Cortex of kidney (tissue), 1 donor: ENCODE measurements at places on chromosomes 12 and 14.

- DNase-seq: no peak
Observed at GRCh38 chr14:63766611-63767010, 38.7 kb upstream of the SGPP1 start.

DNA sequence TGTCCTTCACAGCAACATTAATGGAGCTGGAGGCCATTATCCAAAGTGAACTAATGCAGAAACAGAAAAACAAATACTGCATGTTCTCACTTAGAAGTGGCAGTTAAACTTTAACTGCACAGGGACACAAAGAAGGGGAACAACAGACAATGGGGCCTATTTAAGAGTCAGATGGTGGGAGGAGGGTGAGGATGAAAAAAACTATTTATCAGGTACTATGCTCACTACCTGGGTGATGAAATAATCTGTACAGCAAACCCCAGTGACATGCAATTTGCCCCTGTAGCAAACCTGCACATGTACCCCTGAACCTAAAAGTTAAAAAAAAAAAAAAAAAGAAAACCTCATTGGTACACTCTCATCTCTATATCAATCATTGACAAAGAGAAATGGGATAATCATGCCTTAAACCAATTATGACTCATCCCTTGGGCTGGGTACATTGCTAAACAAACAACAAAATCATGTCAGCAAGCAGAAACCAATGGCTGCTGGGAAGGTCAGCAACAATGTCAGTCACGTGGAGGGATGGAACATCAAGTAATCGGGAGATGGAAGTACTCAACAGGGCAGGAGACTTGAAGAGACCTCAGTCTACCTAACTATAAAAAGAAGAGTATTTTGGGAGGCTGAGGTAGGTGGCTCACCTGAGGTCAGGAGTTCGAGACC lies 479.2 kb downstream of the RMST start:
- DNase-seq: no peak

DNA sequence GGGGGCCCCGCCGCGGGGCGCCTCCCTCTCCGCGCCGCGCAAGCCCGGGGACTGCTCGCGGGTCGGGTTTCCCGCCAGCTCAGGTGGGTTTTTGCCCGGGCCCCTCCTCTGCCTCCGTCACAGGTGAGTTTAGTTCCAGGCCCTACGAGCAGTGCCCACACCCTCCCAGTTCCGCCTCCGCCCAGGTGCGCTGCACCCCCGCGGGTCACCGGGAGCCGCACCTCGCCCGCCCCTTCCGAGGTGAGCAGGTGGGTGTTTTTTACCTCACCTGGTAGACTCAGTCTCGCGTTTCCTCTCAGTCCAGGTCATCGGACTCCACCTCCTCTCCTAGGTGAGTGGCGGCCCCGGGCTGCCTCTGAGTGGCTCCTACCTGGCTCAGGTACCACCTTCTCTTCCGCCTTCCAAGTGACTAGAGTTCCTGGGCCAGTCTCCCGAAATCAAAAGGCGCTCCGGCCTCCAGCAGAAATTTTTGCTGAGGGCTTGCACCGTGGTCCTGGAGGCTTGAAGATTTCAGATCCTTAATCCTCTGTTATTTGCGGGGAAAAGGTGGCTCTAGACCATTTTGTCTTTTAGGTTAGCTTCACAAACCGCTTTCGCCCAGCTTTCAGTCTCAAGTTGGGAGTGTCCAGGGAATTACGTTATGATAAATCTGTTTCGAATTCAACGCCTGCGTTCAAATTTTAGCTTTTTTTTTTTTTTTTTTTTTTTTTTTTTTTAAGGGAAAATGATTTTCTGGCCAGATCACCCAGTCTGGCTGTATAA lies at the start of gene TMEM30B:
Gene TMEM30B, minus strand, starts transcription at position 153 of the 762 bp plus-strand sequence. CDS start 191 bp downstream, outside the sequence.
- no peak for DNase-seq

- DNase-seq: no peak
Observed at GRCh38 chr14:76998910-76999309, 29.6 kb downstream of the IRF2BPL start.

- DNase-seq: no peak
Observed at GRCh38 chr12:25005376-25005775, 56.5 kb upstream of the BCAT1 start.

DNA sequence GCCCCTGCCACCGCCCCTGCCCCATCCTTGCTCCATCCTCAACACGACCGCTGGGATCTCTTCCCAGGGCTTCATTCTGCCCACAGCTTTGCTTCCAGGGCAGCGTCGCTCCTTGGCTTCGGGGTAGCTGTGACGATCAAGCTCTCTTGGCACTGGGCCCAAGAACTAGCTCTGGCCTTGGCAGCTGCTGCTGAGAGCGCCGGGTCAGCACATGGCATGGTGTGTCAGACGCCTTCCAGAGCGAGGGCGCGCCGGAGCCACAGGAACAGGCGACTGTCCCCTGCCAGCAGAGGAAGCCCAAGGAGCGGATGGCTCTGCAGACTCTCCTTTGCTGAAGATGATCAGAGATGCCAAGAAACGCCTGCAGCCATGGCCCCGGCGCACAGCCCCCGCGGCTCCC lies 15.9 kb downstream of the RAB35 start:
- DNase-seq: no peak

DNA sequence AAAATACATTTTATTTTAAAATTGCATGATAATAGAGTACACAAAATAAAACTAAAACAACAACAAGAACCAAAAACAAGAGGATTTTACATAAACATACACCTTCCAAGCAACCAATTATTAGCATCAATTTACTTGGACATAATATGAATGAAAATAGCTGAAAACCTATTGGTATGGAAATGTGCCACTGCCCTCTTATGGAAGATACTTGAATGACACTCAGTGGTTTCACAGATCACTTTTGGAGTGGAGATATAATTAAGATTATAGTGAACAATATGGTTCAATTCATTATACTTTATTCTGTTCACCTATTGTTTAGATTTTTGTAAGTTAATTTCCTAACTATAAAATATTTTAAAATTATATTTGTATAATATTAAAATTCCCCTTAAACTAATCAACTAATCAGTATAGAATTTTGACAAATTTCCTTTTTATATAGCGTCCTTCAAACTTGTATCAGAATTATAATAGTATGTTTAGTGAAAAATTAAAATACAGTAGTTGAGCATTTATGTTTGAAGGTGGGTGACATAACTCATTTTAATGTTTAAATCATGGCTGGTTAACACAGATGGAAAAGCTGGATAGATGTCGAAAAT lies 70.1 kb downstream of the SLC6A15 start:
- DNase-seq: no peak

GRCh38 chr12:48997719-48998496 lies 1.3 kb downstream of the DDN start:
- DNase-seq: no peak

DNA sequence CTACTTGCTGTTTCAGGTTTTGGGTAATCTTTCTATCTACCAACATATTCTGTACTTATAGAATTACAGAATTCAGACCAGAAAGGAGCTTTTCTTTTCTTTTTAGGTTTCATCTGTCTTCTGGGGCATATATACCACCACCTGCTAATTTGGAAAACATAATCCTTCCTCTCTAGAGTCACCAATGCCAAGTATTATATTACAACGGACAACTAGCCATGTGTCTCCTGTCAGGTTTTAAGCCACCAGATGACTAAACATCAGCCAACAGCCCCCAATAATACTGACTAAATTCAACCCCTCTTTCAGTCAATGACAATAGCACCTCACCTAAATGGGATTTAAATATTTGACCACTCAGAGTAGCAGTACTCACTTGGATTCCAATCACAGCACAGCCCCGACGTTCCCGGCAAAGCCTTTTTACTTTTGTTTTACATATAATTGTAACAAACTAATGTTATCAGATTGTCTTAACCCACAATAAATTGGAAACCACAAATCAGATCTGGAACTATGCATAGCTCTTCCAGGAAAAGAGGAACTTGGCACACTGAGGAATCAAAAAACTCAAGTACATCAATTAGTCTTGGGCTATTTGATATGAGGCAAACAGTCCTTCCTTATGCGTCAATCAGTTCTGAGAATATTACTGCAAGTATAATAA lies 13.5 kb downstream of the SLC11A2 start:
- DNase-seq: no peak
